ENCODE measurements at places on chromosomes 5 and 9.
A peak's percentile ranks its signal among the peaks of the same experiment; 100 is the strongest.

DNA sequence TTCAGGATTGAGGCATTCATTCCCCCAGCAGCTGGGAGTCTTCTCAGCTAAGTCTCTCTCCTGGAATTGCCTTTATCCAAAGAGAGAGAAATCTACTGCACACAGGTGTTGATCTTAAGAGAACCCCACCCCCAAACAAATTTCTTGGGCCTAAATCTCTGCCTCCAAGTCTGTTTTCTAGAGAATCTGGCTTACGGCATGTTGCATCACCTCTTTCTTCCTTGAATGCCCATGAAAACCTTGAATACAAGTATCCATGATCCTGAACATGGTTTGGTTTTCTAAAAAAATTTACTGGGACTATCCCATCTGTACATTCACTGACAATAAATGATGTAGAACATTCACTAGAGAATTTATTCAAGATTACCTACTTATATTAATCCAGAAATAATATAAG lies 401.6 kb downstream of the PDE4D start:
- no peak for DNase-seq

DNA sequence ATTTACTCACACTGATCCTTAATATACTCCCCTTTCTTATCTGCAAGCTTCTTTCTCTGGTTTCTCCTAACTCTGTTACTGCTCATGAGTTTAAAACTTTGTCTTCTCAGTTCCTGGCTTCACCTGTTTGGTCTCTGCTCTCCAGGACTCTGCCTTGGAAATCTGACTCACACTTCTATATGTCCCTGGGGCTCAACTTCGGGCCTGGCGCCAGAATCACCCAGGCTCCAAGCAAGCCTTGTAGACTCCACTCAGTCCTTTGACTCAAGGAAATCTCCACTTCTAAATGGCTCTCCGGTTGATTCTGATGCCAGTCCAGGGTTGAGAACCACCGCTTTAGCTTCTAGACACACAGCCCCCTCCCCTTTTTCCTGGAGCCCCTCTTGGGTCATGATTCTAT lies 57.8 kb downstream of the TMC1 start:
- DNase-seq: no peak

DNA sequence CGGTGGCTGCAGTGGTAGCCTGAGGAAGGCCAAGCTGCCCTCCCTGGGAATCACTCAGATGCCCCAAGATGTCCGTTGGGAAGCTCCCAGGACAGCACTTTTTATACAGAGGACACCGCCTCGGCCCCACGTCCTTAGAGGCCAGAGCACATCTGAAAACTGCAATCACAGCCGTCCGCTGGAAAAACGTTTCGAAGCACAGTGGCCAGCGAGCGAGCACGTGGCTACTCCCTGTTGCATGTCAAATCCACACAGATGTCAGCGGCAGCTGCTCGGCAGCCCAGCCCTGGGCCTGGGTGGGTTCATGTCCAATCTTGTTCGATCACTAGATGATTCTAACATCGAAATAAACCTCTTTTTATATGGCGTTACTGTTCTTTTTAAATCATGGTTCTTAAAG lies 8.9 kb downstream of the PPP1R26 start:
- DNase-seq: no peak

DNA sequence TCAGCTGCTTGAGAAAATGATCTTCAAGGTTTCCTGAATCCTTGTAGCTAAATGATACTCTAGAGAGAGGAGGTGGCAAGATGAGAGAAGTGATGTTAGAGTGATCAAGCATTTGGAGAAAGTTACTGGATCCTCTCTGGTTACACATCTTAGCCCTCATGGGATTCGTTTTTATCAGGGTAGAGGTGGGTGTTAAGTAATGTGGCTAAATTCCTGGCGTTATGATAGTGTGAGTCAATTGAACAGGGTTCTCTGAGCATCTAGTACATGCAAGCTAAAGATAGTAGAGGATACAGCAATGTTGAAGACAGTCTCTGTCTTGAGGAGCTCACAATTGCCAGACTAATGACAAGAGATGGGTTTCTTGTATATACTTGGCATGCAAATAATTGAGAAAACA lies 123.7 kb downstream of the PSD2 start:
- DNase-seq: no peak

DNA sequence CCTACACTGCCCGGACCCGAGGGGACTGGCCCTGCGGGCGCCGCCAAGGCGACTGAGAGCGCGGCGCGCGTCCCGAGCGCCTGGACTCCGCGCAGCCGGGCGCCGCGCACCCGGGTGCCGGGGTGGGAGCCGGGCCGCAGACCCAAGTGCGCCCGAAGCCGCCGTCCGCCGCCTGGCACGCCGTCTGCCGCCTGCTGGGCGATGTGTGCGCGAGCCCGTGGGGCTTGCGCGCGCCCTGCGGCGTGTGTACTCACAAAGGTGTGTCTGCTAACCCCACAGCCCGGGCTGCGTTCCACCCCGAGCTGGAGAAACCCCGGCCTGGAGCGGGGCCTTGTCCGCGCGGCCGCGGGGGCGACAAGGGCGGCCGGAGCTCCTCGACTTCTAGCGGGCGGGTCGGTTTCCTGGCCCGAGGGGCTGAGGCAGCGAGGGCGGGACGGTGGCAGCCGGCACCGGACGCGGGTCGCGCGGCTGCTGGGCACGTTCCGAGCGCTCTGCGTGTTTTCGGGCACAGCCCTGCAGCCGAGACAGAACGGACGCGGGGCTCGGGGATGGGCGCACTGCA lies 1.1 kb upstream of the ZSWIM6 start:
- peak; percentile 38 for DNase-seq

GRCh38 chr5:67679184-67679841 lies 482.7 kb upstream of the CD180 start:
- no peak for DNase-seq

GRCh38 chr9:8895861-8896224 lies 1096.3 kb upstream of the DMAC1 start:
- no peak for DNase-seq

GRCh38 chr5:130526708-130527107 lies 622.4 kb downstream of the CHSY3 start:
- no peak for DNase-seq

- DNase-seq: no peak
Observed at GRCh38 chr9:133614678-133615077, 5.5 kb upstream of the FAM163B start.

GRCh38 chr5:160213537-160213936 lies 15.8 kb upstream of the FABP6 start:
- no peak for DNase-seq

DNA sequence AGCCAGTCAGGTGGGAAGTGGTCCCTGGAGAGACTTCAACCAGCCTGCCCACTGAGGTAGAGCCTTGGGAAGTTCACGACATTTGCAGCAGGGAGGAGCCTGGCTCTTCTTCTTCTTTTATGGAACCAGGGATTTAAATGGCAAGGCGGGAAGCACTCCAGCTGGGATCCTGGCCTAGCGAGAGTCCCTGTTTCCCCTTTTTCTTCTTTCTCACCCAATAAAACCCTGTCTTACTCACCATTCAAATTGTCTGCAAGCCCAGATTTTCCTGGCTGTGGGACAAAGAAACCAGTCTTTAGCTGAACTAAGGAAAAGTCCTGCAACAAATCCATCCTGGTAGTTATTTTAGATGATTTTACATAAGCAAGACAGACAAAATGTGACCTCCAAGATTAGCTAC lies 503.7 kb downstream of the CDH10 start:
- no peak for DNase-seq

DNA sequence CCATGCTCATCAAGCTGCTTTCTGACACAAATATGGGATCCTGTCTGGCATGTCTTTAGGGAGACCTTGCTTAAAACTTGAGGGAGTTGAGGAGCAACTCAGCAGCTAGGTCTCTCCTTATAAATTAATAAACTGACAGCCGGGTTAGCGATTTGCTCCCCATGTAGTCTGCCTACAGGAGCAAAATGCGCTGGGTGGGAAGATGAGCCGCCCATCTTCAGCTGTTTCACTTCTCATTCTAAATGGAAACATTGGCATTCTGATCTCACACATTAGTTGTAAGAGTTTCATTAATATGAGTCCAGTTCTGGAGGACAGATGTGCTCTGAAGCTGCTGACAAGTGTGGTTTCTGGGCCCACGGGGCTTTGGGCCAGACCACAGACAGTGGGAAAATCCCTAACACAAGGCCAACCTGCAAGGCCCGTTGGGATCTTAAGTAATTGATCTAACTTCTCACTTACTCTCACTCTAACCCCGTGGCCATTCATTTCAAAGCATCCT lies 197.0 kb downstream of the MCTP1 start:
- no peak for DNase-seq

DNA sequence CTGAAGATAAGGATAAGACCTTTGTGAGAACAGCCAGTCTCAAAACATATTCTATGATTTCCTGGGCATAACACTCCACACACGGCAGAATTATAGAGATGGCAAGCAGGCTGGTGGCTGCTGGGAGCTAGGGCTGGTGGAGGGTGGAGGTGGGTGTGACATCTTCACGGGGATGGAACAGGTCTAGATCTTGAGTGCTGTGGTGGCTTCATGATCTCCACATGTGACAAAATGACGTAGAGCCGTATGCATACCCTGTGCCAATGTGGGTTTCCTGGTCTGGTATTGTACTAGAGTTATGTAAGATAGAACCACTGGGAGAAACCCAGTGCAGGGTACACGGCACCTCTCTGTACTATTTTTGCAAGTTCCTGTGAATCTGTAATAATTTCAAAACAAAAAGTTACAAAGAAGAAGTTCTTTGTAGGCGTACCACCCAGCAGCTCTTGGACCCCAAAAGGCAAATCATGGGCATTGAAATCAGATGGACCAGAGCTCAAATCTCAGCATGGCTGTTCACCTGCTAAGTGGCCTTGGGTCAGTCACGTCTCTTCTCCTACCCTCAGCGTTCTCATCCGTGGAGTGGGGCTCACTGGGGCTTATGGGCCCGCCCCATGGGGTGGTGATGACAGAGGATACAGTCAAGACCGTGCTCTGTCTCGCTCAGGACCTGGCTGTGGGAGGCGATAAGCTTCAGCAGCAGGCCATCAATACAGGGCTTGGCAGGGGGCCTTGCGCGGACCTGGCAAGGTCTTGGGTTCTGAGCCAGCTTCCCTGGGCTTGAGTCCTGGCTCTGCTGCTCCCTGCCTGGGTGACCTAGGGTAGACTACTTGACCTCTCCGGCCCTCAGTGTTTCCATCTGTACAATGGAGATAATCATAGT lies 74.7 kb upstream of the UNC5A start:
- DNase-seq: no peak

GRCh38 chr5:33736510-33736909 lies 155.3 kb downstream of the ADAMTS12 start:
- no peak for DNase-seq

DNA sequence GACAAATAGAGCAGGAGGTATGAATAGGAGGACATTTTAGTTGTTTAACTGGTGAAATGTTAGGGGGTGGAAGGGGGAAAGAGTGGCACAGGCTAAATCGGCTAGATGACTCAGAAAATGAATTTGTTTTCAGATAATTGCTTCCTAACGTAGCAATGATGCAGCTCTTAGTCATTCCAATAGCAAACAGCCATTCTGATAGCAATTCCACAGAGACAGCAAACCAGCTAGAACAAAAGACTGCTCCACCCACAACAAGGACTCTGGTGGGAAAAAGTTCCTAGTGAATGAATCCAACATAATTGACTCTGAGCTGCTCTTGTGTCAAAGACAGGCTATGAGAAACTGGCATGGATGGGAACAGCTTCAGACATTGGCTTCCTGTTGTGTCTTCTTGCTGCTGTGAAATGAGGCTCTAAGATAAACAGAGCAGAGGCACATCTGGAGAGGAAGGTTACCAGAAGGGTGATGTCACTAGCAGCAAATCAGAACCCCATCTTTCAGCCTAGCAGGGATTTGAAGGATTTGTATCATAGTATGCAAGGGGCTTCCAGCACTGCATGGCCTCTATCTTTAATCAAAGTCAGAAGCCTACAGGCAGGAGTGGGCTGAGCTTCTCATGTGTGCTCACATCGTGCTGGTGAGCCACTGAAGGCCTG lies 28.1 kb upstream of the F2RL1 start:
- no peak for DNase-seq

DNA sequence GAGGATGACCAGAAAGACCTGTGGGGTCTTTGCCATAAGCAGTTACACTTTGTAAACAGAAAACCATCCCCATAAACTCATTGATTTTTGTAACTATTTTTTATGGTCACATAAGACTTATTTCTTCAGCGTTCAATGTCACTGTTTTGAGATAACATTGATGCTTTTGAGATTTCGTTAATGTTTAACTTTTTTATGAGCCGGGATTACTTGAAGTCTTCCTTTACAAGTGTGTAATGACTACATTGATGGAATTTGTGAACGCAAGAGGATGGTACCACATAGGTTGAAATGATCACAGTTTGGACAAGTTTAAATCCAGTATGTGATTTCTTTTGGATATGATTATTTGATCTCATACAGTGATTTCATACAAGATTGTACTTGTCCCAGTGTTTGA lies 1.8 kb downstream of the SLC12A2 start:
- no peak for DNase-seq

DNA sequence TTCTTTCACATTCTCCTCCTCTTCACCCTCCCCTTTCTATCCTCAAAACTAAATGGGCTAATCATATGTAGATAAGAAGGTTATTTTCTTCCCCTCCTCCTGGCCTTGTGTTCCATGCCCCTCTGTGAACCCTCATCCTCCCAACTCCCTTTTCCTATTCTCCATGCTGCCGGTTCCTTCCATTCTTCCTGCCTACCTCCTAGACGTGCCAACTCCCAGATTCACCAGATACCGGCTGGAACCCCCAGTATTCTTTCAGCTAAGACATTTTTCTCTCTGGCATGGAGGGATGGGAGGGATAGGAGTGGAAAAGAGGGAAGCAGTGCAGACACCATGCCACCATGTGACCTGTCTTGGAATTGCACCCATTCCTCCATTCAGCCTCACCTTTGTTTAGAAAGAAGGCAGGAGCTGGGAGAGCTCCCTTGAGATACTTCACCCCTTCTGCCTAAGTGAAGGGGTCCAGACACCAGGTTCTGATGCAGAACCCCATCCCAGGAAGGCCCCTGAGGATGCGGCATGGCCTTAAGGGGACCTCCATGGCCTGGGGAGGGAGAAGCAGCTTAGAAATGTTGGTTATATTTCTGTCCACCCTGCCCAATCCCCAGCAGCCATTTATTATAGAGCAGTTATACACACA lies 4.8 kb downstream of the DNAJB5 start:
- no peak for DNase-seq

GRCh38 chr9:73549991-73550390 lies 398.3 kb downstream of the ANXA1 start:
- DNase-seq: no peak

- no peak for DNase-seq
Observed at GRCh38 chr5:78629624-78630023, 18.9 kb downstream of the LHFPL2 start.
